ENCODE measurements at places on chromosomes 7 and 10.

DNA sequence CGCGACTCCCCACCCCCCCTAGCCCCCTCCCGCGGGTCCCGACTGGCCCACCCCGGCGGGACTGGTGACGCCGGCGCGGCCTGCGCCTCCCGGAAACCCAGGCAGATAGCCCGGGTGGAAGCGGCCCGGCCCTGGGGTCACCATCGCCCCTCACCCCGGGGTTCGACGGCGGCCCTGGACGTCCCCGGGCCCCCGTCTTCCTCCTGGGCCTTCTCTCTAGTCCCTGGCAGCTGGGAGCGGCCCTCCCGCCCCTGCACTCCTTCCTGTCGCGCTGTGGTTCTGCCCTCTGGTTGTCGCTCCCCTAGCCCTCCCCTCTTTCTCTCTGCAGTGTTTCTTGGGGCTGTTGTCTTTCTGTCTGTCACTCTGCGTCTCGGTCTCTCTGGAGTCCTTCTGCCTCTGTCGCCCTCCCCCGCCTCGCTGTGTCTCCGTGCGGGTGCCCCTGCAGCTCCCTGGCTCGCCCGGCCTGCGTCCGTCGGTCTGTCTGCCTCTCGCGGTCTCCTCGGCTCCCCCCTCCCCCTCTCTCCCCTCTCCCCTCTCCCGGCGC, 90.5 kb upstream of the PAX2 start:
- DNase-seq: no peak

- no peak for DNase-seq
Observed at GRCh38 chr7:8215648-8216333, 46.2 kb downstream of the ICA1 start.

GRCh38 chr7:101877882-101878591, 60.6 kb downstream of the CUX1 start:
- DNase-seq: no peak

DNA sequence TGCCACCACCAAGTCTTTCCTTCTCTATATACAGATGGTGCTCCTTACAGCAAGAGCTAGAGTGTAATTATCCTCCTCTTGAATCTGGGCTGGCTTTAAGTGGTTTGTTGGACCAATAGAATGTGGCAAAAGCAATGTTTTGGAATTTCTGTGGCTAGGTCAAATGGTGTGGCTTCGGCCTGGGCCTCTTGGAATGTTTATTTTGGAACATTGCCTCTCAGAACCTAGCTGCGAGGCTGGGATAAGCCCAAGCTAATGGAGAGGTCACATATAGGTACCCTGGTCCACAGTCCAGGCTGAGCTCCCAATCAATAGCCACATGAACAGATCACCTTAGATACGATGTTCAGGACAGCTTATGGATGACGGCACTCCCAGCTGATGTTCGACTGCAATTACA, 556.7 kb downstream of the TYW1 start:
- no peak for DNase-seq

DNA sequence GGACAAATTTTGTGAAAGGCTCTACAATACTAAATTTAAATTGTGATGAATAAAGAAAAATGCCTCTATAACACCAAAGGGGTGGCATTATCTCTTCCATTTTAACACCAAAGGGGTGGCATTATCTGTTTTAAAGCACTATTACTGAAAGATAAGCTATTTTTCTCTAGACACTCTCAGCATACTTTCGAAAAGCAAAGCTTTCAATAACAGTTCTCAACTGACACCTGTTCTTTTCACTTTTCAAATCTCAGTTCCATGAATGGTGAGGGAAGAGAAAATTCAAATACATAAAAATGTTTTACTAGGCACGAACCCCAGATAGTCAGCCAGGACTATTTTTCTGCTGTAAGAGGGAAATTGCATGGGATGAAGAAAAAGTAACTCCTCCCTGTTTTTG, 103.8 kb downstream of the CPEB3 start:
- no peak for DNase-seq

DNA sequence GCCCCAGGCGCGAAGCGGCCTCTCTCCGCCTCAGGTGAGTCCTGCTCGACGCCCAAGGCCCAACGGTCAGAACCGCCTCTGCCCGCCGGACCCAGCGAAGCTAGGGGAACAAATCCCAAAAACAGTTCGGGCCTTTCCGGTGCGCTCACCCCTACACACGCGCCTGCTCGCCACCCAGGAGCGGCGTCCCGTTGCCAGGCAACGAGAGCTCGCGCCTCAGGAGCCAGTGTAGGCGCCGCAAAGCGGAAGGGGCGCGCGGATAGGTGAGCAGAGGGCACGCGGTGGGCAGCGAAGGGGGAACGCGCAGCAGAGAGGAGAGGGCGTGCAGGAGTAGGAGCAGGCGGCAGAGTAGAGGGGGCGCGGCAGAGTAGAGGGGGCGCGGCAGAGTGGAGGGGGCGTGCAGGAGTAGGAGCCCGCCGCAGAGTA, at the start of the genes DYDC1 and DYDC2:
Gene DYDC1, minus strand, starts transcription at position 193 of the 426 bp plus-strand sequence. CDS start 4,154 bp downstream, outside the sequence.
Gene DYDC2, plus strand, starts transcription at position 219 of the 426 bp plus-strand sequence. CDS start 5,663 bp downstream, outside the sequence.
- no peak for DNase-seq

DNA sequence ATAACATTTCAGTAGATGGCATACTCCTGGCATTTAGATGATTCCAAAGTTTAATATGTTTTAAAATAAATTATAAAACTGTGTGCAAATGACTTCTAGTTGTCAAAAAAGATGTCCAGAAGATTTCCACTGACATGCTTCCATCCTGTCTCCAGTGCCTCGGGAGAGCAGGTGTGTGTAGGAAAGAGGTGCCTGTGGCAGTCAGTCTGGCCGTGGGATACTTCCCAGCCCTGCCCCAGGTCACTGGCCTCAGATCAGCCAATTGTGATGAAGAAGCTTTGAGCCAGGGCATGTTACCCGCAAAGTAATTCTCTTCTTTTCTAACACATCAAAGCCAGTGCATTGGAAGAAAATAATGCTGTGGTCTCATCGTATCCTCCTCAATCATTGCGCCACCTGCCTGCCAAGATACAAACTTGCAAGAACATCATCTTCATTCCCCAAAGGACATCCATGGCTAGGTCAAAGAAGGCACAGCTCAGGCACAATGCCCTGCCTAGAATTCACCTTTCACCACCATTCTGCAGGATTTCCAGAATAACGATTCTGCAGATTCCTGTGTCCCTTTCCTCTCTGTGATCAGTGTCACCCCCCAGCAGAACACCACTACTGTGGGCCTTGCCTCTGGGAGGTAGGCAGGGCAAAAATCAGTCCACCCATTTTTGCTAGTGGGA, 6.3 kb upstream of the KCNMA1 start:
- peak; percentile 27 for DNase-seq

GRCh38 chr7:24169077-24169624, 114.8 kb upstream of the NPY start:
- no peak for DNase-seq

DNA sequence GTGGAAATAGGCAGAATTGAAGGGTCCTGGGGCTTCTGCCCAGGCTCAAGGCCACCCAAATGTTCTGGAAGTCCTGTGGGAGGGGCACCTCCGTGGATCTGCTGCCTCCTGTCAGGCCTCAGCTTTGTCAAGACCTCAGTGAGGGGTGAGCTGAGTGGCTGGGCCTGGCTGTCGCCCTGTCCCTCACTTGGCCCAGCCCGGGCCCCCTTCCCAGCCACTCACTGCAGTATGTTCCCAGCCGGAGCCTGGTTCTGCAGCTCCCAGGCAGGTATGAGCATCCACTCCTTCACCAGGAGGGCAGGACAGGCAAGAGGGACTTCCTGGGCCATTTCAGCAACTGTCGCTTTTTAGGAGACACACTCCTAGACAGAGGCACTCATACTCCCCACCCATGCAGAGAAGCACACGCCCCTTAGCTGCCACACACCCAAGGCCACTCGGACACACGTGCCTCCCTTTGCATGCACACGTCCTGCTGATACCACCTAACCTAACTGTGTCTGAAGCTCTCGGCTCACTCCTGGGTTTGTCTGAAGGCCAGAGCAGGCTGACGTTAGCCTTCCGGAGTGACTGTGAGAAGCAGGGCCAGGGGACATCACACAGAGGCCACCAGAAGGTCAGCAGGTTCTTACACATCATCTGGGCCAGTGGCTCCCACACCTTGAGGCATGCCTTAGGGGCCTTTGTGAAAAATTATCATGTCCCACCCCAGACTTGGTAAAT, 72.2 kb upstream of the COL13A1 start:
- no peak for DNase-seq

DNA sequence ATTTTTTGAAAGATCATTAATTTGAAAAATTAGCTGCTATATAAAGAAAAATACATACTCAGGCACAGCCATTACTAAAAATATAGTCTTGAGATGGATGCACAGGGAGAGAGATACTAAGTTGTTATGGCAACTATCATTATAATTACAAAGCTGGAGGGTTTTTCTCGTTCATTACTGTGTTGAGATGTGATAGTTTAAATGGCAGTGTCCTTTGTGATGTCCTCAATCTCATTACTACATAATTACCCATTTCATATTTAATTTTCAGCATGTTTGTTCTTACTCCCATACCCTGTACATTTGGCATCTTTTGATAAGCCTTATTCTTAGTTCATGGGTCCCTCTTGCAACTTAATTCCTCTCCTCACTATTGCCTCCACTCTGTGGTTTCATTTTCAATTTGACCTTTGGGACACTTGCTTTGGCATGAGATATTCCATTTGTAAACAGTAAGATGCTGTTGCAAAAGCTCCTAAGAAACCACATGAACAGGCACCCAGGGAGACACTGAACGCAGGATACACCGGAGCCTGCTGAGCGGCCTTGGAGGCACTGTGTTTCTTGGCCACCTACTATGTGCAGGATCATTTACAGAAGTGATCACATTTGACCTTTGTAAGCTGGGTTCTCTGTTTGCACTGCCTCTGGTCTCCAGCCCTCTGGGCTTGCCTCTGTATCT, 4.8 kb upstream of the CPXM2 start:
- DNase-seq: no peak

DNA sequence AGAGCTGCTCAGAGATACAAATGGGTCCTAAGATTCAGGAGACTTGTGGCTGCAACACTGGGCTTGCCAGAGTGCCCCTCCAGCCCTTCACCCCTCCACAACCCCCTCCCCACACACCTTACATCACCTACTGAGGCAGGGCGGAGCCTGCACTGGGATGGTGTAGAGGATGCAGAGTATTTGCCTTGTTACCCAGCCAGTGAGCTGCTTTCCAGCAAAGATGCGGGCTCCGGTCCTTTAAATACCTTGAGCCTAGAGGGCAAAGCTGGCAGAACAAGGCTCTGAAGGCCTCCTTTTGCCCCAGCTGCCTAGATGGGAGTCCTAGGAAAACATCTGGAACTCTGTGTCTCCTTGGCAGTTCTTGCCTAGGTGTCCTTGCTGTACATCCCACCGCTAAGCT, 34.6 kb downstream of the KAZALD1 start:
- DNase-seq: no peak

GRCh38 chr7:106561666-106562411, 99.1 kb downstream of the CCDC71L start:
- DNase-seq: no peak

GRCh38 chr10:27529010-27529783, 25.1 kb downstream of the RAB18 start:
- DNase-seq: no peak

DNA sequence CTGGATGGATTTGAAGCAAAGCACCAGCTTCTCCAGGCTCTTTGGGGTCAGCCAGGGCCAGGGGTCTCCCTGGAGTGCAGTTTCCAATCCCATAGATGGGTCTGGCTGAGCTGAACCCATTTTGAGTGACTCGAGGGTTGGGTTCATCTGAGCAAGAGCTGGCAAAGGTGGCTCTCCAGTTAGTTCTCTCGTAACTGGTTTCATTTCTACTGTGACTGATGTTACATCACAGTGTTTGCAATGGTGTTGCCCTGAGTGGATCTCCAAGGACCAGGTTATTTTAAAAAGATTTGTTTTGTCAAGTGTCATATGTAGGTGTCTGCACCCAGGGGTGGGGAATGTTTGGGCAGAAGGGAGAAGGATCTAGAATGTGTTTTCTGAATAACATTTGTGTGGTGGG, 14.2 kb downstream of the LEP start:
- no peak for DNase-seq

GRCh38 chr10:131310551-131311401, 745 bp downstream of the TCERG1L start:
- DNase-seq: no peak

DNA sequence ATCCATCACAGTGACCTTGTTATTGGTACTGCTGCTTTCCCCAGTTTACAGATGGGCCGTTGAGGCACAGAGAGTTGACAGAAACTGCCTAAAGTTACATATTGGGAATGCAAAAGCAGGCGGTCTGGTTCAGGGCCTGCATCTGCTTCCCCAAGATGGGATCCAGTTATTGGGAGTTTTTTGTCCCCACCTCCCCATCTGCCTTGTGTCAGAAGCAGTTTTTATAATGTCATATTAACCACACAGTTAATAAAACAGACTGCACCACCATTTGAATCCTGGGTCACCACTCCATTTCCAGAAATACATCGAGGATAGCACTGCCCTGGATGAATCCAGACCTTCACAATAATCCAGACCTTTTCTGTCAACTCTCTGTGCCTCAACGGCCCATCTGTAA, 67.9 kb downstream of the CELF2 start:
- DNase-seq: no peak

DNA sequence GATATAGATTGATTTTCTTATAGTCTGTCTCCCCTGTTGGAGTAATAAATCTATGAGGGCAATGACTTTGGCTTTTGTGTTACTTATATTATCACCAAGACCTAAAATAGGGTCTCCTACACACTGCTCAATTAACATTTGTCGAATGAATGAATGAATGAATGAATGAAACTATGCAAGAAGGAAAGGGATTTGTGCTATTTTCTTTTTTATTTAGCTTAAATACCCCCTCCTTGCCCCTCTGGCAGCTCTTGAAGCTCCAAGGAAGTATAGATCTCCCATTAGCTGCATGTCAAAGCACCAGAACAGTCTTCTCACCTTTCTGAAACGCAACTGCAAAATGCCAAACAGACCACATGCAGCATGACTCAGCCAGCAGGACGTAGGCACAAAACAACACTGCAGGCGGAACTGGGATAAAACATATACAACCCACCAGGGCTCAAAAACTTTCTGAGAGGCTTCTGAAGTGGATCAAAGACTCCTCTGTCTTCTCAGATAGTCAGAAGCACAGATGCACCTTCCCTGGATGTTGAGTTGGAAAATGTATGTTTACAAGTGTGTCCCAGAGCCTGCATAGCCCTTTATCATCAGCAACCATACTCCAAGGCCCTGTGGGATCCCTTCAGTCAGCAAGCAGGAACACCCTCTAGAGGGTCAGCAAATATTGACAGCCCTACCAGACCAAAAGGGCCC, 187.8 kb downstream of the NPSR1 start:
- no peak for DNase-seq

GRCh38 chr7:93890464-93891068, at the start of gene TFPI2:
Gene TFPI2, minus strand, starts transcription at chr7:93890753. Its CDS starts 75 bp downstream, at chr7:93890678.
- no peak for DNase-seq

- DNase-seq: peak; percentile 64
Observed at GRCh38 chr7:117072620-117073118, 119.4 kb downstream of the ST7 start.

All from SHP77 (cell line).